ENCODE measurements at places on chromosomes 4 and X. TPM values are rescaled to one million over a fixed set of nuclear protein-coding genes. Genes with fewer than 3 reads are reported as not detected.

GRCh38 chr4:153034681-153035080 lies 98.6 kb downstream of the FHDC1 start:
- DNase-seq: no peak

GRCh38 chr4:31307029-31307428 lies 586.9 kb downstream of the PCDH7 start:
- DNase-seq: peak; percentile 18

- no peak for DNase-seq
These were observed 327.9 kb upstream of the VCX start for GRCh38 chrX:7514871-7515599.

- DNase-seq: no peak
These were observed 17.4 kb downstream of the CCDC149 start for GRCh38 chr4:24895461-24895860.

- DNase-seq: no peak
These were observed 11.2 kb upstream of the MED14 start for GRCh38 chrX:40746521-40746920.

GRCh38 chr4:111923786-111924185 lies 221.5 kb upstream of the FAM241A start:
- no peak for DNase-seq

GRCh38 chr4:38172078-38172477 lies 211.9 kb downstream of the PTTG2 start:
- no peak for DNase-seq

DNA sequence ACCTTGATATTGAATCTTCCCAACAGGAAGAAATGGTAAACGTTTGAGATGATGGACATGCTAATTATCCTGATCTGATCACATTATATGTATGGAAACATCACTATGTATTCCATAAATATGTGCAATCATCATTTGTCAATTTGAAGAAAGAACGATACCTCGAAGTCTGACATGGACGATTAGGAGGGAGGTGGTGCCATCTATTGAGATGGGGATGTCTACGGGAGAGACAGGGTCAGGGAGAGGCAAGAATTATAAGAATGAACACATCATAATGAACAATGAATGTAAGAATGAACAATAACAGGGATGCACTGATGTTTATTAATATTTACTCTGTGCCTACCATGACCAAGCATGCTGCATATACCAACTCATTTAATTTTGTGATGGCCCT lies 93.7 kb upstream of the SOD3 start:
- DNase-seq: no peak

- peak; percentile 35 for DNase-seq
These were observed 38.5 kb upstream of the FGFBP2 start for GRCh38 chr4:16001484-16001858.

GRCh38 chrX:9338986-9339385 lies 125.9 kb upstream of the TBL1X start:
- DNase-seq: no peak

- no peak for DNase-seq
These were observed 85.1 kb downstream of the AFF1 start for GRCh38 chr4:87019898-87020297.

DNA sequence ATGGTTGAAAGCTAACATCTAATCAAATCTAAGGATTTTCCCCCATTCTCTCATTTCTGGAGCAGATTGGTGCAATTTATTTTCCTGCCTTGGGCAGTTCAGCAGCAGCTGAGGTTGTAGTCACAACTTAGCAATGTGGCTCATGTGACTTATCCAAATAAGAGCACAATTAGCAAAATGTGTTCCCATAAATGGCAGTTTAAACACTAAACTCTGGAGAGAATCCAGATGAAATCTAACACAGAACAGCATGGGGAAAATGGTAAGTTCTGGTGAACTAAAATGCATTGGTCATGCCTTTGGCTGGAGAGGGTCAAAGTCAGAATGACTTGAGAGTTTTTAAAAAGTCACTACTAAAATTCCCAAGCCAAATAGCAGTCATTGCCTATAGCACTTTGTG lies 422.6 kb upstream of the DIPK2B start:
- no peak for DNase-seq

GRCh38 chr4:17182888-17183287 lies 284.4 kb upstream of the LDB2 start:
- DNase-seq: no peak

DNA sequence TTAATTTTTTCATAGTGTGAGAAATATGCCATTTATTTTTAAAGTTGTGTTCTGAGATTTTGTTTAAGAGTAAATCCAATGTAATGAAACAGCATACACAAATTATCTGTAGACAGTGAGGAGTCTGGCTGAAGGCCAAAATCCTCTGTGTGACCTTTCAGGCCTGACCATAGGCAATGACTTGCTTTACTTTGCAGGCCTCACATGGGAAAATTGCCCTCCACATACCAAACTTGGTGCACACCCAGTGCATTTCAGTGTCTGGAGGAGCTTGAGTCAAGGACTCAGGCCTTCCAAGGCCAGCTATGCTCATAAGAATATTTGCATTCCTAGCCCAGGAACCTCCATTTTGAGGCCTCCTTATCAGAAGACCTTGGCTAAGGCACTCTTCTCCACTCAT lies 430.1 kb downstream of the GABRG1 start:
- no peak for DNase-seq

GRCh38 chr4:81040012-81040659 lies 9.6 kb downstream of the BMP3 start:
- peak; percentile 60 for DNase-seq

- DNase-seq: no peak
These were observed 6.7 kb downstream of the RTL8B start for GRCh38 chrX:135015523-135016245.

DNA sequence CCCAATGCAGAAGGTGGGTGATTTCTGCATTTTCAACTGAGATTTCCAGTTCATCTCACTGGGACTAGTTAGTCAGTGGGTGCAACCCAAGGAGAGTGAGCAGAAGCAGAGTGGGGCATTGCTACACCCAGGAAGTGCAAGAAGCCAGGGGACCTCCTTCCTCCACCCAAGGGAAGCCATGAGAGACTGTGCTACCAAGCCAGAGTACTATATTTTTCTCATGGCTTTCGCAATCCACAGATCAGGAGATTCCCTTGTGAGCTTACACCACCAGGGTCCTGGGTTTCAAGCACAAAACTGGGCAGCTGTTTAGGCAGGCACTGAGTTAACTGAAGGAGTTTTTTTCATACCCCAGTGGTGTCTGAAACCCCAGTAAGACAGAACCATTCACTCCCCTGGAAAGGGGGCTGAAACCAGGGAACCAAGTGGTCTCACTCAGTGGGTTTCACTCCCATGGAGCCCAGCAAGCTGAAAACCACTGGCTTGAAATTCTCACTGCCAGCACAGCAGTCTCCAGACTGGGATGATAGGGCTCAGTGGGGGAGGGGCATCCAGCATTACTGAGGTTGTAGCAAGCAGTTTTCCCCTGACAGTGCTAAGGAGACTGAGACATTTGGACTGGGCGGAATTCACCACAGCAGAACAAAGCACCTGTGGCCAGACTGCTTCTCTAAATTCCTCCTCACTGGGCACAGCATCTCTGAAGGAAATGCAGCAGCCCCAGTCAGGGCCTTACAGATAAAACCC lies 903.4 kb downstream of the TECRL start:
- DNase-seq: no peak

- DNase-seq: no peak
These were observed 46.9 kb downstream of the ANTXR2 start for GRCh38 chr4:80026100-80026499.

DNA sequence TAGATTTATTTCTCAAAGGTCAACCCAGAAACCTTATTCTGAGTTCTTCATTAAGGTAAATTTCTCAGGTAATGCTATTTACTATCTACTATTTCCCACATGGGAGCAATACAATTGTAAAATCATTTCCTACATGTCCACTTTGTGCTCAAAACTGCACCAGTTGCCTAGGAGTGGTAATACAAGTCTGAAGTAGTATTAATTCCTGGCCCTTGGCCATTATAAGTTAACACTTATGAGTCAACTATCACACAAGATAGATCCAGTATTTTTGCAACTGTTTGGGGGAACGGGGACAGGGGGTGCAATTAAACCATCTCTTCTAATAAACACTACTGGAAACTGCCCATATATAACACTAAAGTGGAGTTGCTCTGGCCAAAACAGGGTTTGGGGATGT lies 48.9 kb downstream of the ACSL4 start:
- no peak for DNase-seq

DNA sequence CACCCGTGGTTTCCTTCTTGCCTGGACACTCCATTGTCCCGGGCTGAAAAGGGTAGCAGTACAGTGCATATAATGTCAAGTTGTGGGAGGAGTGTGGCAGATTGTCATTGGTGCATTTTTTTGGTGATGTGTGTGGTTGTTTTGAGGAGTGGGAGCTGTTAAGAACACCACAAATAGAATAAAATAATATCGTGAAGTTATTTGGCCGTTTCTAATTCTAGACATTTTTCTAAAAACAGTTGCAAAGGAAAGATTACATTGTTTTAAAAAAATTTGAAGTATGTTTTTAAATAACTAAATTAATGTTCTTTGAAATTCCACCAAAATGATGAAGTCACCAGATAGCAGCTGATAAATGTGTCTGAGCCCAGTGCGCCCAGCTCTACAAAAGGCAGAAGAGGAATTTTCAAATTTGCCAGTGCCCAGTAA lies 1.3 kb downstream of the PKD2 start:
- no peak for DNase-seq

DNA sequence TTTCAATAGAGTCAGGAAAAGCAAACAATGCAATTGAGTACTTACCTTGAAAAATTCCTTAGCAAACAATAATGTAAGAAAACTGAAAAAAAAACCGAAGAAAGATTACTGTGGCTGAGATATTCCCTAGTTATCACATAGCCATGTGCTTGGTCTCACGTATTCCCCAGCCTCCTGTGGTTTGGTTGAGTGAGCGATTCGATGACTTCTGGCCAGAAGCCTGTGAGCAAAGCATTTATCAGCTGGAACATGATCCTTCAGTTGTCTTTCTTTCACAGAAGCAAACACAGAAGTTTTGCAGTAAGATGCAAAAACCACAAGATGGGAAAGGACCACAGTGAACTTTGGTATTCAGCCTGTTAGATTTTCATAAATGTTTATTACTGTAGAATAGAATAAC lies 1754.3 kb upstream of the AGA start:
- no peak for DNase-seq

GRCh38 chr4:103375278-103375677 lies 177.1 kb upstream of the CENPE start:
- no peak for DNase-seq

DNA sequence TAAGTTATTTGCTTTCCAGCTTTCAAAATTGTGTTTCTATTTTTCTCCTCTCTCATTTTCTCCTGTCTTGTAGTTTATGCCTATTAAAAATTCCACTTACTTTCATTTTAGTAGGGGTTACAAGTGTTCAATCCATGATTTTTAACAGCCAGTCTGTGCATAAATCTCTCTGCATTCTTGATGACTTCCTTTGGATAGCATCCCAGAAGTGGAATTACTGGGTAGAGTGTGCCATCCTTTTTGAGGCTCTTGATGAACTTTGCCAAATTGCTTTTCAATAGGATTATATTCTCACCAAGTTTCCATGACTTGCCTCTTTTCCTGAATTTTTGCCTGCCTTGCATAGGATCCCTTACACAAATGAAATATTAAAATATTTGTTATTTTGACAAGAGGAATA lies 58.5 kb downstream of the DIPK2B start:
- no peak for DNase-seq

- no peak for DNase-seq
These were observed 61.1 kb upstream of the KLHL13 start for GRCh38 chrX:118177708-118178107.

GRCh38 chrX:30570505-30570904 lies 7.1 kb downstream of the TASL start:
- DNase-seq: peak; percentile 22

Gene GUCY1B1
- 49.8 TPM for polyA plus RNA-seq

Gene RHOXF2B
- 0.14 TPM for polyA plus RNA-seq

Gene ZBTB49
- polyA plus RNA-seq: 7.6 TPM

Gene BEX3
- polyA plus RNA-seq: 426 TPM

Gene TRPC5OS
- not detected for polyA plus RNA-seq

Gene FATE1
- polyA plus RNA-seq: 0.38 TPM

Gene UGT2A3
- 5.1 TPM for polyA plus RNA-seq
